ENCODE measurements at places on chromosomes 3 and 15.

GRCh38 chr15:59798605-59798917 is 109.4 kb upstream of the BNIP2 start:
- no peak for DNase-seq

DNA sequence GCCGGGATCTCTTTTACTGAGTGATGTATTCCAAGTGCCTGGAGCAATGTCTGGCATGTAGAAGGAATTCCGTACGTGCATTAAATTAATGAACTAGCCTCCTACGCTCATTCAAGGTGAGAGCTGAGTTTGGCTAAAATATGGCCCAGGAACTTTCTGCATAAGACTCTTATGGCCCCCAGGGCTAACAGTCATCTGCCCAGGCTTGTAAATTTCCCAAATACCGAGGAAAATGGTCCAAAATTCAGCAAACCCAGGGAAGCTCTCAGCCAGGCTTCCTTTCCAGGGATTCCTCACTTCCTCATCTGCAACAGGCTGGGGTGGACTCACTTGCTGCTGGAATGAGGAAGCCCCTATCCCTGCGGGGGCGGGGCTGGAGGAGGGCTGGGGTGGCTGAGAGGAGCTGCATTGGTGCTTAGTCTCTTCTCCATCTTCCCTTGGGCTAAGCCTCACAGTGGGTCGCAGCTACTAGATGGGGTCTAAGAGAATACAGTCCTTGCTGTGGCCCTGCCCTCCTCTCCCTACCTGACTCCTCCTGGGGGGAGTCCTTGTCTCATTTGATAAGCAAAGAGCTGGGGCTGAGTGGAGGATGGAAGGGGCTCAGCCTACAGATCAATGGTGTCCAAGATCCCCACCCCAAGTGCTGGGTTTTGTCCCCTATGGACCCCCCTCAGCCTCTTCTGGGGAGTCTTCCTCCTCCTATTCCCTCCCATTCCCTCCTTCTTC is 28.5 kb upstream of the APOD start:
- no peak for DNase-seq

GRCh38 chr3:33915796-33916546 is 117.5 kb downstream of the PDCD6IP start:
- DNase-seq, result no peak

- no peak for DNase-seq
Observed at GRCh38 chr3:51514210-51514609, 14.4 kb upstream of the DCAF1 start.

Measured in activated B cell treated with CpG ODN at 0.5 μM for 24 hours (primary cell).